ENCODE measurements at places on chromosomes 12 and 14.
A peak's percentile ranks its signal among the peaks of the same experiment; 100 is the strongest.

DNA sequence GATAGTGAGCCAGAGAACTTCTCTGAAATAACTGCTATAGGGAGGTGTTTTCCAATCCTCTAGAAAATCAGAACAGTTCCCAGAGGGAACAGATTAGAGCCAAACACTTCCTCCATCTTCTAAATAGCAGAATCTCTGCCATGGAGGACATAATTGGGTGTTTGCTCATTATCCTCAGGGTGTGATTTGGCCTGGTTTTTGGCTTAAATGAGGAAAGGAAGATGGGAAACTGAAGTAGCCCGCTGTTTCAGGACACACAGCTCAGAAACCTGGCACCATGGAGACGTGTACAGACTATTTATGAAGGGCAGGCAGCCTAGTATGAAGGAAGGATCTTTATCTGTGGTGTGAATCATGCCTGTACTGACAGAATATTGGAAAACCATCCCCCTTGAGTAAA, 231.7 kb upstream of the PRKD1 start:
- no peak for DNase-seq

DNA sequence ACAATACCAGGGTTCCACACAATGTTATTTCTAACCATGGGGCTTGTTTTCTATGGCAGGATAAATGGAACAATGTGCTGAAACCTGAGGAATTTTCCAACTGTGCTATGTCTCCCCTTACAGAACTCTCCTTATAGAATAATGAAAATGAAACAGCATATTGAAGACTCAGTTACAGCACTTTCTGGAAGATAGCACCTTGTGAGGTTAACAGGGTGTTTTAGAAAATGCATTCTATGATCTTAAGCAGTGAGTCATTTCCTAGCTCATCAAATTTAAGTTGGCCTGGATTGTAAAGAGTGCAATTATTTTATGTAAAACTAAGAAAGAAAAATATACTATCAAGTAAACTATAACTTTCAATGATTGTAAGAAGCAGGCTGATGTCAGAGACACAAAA, 60.1 kb upstream of the CNTN1 start:
- DNase-seq, result no peak

- no peak for DNase-seq
Observed at GRCh38 chr12:94643606-94644005, 6.8 kb downstream of the TMCC3 start.

DNA sequence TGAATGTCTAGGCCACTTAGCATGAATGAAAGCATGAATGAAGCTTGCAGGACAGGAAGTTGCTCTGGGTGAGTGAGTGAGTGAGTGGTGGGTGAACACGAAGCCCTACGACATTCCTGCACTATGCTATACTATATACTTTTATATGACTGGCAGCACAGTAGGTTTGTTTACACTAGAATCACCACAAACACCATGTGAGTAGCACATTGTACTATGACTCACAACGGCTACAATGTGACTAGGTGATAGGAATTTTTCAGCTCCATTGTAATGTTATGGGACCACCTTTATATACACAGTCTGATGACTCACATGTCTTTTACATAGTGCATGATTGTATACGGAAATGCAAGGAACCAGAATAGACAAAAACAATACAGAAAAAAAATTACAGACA, 1480.2 kb downstream of the AACS start:
- DNase-seq, result no peak

DNA sequence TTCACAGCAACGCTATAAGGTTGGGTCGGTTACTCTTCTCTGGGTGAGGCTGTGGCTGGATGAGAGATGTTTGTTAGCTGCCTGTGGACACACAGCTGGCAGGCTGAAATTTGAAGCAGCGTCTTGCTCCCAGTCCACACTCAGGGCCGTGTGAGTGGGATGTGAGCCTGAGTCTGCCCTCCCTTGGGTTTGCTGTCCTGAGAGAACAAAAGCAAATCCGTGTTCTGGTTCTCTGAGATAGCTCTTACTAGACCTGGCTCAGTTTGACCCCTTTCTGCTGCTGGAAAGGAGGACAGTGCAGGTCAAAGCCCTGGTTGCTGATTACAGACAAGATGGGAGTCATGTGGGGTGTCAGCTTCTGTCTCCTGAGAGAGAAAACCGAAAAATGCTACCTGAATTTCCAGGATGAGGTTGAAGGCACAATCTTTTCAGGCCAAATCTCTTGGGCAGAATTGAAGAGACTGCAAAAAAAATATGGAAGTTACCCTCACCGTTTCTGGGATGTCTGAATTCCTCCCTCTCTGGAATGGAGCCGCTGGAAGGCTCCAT, 270.8 kb downstream of the ZFP36L1 start:
- no peak for DNase-seq

- DNase-seq, result no peak
Observed at GRCh38 chr12:124752437-124753227, 111.0 kb downstream of the SCARB1 start.

DNA sequence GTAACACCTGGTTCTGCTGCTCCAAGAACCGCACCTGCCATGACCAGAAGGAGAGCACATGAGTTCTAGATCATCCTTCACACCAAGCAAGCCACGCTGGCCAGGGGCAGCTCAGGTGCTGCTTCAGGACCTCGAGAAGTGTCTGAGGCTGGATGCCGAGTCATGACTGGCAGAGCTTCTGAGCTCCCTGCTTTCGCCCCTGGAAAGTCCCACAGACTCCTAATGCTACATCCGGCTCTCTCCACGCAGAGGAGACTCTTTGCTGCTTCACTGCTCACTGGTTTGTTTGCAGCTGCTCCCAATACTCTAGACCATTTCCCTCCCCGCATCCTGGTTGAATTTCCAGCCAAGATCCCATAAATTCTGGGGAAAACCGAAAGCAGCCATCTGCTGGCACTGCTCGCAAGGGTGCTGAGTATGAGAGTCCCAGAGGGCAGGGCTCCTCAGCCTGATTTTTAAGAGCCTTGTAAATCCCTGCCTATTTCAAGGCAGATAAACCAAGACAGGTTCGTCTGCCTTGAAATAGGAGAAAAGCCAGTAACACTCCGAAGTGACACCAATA, 1.4 kb downstream of the KRT2 start:
- DNase-seq, result no peak

DNA sequence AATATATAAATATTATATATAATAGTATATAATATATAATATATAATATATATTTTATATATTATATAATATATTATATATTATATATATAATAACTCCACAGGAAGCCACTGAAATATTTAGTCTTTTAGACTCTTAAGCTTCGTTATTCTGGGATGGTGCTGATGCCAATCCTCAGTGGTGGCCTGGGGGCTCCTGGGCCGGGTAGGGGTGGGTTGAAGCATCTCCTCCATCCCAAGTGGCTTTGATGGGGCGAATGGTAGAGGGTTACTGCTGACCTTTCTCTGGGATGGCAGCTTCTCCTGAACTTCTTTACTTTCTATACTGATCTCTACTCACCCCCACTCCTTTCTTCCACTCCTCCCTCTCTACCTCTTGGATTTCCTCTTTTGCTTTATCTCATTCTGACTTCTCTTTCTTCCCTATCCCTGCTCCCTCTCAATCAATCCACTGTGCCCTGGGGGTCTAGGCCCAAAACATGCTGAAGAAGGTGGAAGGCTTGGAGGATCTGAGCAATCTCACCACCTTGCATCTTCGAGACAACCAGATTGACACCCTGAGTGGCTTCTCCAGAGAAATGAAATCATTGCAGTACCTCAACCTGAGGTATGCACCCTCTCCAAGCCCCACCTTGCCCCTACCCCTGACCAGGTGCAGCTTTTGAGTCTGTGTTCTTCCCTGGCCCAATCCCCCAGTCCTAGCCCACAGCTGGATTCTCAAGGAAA, 4.8 kb upstream of the ENO2 start:
- DNase-seq, result no peak

DNA sequence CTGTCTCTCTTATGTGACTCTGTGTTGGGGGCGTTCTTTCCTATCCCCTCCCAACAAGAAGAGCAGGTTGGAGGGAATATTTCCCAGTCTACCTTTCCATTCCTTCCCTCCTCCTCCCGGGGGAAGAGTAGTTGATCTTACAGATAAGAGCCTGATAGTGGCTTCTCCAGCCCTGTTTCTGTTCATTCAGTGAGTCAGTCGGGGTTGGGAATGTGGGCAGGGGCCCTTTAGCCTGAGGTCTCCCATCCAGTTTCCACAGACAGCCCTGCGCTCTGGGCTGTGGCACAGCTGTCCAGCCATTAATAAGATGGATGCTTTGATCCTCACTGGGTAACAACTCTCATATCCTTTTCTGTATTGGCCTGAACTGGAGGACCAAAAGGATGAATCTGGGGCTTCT, 18.1 kb upstream of the PPP1R1A start:
- DNase-seq, result no peak

DNA sequence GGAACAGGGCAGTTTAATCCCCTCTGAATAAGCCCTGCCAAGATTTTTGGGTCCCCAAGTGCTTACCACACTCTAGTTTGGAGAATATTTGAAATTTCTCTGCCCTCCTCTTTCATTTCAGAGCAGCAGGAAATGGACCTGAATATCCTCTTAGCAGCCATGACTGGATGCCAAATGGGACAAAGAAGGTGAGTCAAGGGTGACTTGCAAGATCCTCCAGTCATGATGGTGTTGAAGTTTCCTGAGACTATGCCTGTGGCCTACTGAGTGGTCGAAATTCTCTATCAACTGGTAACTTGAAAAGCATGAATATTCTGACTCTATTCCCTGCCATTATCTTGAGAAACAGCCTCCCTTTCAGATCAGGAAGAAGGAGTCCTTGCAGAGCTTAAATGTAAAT, 1674.7 kb upstream of the SEL1L start:
- DNase-seq, result no peak

DNA sequence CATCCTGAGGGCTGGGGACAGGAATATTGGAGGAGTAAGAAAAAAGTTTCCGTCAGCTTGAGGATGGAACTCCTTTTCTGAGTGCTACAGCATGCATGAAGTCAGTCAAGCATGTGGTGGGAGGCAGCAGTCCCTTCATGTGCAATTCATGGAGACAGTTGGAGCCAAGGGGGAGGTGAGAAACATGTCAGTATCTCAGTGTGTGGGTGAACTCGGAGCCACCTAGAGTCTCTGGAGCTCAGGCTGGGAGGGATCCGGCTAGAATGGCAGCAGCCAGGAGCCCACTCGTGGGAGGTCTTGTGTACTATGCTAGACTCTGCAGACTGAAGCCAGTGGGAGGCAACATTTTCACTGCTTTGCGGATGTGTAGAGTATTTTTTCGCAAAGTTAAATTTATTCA, 60.3 kb downstream of the AVPR1A start:
- no peak for DNase-seq

GRCh38 chr12:6823182-6824084, 1.8 kb downstream of the GPR162 start:
- DNase-seq, result no peak

DNA sequence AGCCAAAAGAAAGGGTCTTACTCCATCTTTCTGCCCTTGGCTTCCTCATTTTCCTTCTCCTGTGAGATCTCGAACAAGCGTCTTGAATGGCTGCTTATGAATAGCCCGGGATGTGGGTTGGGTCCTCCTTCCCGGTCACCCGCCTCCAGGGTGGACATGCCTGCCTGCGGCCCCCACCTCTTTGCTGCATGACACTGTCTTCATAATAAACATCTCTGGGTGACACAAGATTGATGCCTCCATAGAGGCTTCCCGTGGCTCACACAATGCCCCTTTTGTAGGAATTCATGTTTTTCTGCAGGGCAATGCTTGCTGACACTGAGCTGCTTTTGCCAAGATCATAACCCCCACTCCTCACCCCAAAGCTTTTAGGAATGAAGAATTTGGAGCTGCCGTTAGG, 125.9 kb downstream of the ZNF664 start:
- DNase-seq, result no peak

- DNase-seq, result no peak
Observed at GRCh38 chr14:94290197-94290596, 2.9 kb downstream of the SERPINA10 start.

GRCh38 chr12:19203539-19204506, 74.3 kb downstream of the PLEKHA5 start:
- DNase-seq, result no peak

- DNase-seq, result no peak
Observed at GRCh38 chr14:102417001-102417431, 54.3 kb downstream of the TECPR2 start.

GRCh38 chr14:44453433-44454171, 53.5 kb downstream of the FSCB start:
- DNase-seq, result no peak

DNA sequence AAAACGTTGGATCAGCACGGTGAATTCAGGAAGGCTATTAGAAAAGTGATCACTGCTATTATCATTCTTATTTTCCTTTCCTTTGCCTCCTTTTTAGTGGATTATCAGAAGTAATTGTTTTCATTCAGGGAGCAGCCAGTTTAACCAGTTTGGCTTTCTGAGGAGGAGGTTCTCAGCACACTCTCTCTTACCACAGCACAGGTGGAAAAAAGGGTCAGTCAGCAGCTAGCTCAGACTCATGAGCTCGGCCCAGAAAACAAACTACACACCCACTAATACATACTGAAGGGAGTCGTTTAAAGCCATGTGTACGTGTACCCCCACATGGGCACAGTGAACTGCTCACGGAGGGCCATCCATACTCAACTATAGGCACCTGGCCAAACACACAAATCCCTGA, 23.2 kb upstream of the MAGOHB start:
- DNase-seq, result no peak

DNA sequence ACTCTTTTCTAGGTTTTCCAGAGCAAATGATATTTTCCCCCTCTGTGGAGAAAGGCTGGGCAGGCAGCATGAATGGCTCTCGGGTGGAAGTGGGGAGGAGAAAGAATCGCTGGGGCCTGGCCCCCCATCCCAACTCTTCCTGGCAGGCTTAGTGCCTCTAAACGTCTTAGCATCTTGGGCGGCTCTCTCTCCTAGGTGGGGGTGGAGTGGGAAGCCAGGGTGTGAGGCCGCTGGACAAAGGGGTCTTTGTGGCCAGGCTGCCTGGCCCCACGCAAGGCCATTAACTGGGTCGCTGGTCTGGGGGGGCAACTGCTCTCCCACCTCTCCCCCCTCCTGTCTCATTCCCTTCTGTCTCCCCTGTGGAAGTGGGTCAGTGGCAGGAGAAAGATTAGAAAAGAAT, 4.7 kb downstream of the LRP1-AS start:
- DNase-seq, result no peak

DNA sequence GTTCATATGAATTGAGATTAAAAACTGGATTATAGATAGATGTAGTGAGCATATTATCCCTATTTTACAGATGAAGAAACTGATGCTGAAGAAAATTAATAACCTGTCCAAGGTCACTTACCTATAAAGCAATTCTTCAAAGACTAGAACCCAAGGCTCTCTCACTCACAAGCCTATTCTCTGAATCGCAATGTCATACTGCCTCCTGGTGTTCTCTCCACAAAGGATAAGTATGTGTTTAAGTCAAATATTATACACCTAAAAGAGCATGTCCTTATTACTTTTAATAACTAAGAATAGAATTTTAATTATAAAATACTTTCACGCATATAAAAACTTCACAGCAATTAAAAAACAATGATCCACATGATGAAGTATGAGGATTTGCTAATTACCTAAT, 721.3 kb upstream of the USP15 start:
- no peak for DNase-seq

- DNase-seq, result peak; percentile 54
Observed at GRCh38 chr12:121794534-121795033, 1.1 kb upstream of the RHOF start.

DNA sequence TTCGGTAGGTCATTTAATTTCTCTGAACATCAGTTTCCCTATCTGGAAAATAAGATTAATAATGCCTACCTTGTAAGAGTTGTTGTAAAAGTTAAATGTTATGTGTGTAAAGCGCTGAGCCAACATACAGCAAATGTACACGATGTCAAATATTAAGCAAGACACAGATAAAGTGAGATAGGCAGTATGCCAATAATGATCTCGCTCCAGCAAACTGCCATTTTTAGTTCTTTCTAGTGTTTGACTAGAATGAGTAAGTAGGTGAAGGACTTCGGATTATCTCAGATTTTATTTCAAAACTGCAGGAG, 840 bp downstream of the DHRS7 start:
- DNase-seq, result no peak
